ENCODE measurements at places on chromosomes 6 and 20.

DNA sequence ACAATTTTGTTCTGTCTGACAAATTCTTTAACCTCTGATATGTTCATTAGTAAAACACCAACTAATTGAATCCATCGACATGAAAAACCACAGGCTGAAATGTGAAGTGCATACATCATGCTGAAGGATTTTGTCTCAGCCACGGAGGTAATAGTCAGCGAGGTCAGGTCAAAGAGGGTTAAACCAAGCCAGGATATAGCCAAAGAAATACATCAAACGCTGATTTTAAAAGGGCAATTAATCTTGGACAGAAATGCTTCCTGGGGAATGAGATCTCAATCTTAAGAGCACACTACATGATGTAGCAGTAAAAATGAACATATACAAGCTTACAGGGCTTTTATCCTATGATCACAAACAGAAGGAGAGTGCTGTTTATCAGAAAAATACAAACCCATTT is 106.7 kb downstream of the PRDM1 start:
- DNase-seq: peak; percentile 36

GRCh38 chr6:15327271-15327670 is 81.4 kb downstream of the JARID2 start:
- DNase-seq: no peak

DNA sequence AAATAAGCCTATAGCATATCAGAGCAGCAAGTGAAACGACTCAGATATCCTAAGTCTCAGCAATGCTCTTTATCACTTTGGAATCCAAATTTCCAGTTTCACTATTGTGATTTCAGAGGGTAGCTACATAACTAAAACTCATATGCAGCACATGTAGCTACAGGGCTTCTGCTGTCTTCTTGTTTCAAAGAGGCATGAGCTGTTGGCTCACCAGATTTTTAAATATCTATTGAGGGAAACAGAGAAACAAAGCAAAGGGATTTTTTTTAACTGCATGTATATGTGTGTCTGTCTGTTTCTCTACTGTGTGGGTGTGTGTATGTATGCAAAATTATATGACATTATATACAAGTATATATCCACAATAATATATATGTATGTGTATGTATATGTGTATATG is 258.4 kb downstream of the HDGFL1 start:
- no peak for DNase-seq

- DNase-seq: no peak
Observed at GRCh38 chr20:39133201-39133600, 171.1 kb downstream of the DHX35 start.
